ENCODE measurements at places on chromosomes 3 and 15.

DNA sequence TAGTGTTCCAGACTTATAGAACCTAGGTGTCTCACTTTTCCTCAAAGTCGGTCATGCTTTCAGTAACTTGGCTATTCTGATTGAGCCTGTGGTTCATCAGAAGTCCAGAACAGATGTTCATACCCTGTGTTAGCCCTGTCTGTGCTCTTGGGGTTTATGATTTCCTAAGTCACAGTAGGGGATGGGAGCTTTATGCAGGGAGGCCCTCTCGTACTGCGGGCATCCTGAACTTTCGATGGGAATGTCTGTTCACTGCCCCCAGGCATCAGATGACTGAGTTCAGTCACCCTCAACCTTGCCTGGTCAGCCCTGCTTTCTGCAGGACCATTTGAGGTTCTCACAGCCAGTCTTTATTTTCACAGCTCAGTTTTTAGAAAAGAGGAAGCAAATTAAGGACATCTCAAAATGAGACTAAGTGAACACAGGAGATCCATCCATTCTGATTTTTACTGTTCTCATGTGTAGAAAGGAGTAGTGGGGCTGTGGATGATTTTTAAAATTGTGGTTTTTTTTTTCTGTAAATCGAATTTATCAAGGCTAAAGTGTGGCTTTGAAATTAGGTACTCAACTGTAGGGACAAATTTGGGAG is 71.3 kb downstream of the CMTM8 start:
- no peak for DNase-seq

GRCh38 chr3:127284258-127284657 is 3.6 kb downstream of the PRR20G start:
- no peak for DNase-seq

GRCh38 chr3:31823184-31823583 is 157.9 kb downstream of the OSBPL10 start:
- DNase-seq, result no peak

DNA sequence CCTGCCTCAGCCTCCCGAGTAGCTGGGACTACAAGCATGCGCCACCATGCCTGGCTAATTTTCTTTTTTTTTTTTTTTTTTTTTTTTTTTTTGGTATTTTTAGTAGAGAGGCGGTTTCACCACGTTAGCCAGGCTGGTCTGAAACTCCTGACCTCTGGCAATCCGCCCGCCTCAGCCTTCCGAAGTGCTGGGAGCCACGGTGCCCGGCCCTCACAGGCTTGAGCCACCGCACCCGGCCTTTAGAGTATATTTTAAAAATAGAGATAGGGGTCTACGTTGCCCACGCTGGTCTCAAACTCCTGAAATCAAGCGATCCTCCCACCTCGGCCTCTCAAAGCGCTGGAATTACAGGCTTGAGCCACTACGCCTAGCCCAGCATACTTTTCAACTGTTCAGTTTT is 93.4 kb upstream of the CHD2 start:
- no peak for DNase-seq

DNA sequence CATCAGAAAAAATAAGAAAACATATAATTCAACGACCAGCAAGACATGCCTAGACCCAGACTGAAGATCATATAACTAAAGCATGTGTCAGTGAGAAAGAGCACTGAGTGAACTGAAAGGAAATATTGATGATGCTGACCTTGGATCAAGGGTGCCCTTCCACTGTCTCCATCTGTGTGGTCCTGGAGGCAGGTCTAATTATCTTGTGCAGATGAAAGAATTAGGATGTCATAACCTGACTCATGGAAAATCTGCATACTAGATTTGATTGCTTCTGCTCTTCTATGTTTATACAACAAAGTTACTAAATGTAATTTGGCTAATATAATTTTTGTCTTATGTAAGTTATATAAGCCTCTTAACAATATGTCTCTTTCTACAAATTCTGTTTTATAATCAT is 264.6 kb upstream of the TGFBR2 start:
- no peak for DNase-seq

- no peak for DNase-seq
These were observed 264.5 kb upstream of the RASGRP1 start for GRCh38 chr15:38829086-38829485.

Measured in activated CD4-positive, alpha-beta T cell treated with anti-CD3 and anti-CD28 coated beads, Interleukin-2, amount 50 U/mL, for 16 hours (primary cell).